Activated CD8-positive, alpha-beta memory T cell treated with anti-CD3 and anti-CD28 coated beads for 4 hours (primary cell): ENCODE measurements at places on chromosomes 11 and 22.

DNA sequence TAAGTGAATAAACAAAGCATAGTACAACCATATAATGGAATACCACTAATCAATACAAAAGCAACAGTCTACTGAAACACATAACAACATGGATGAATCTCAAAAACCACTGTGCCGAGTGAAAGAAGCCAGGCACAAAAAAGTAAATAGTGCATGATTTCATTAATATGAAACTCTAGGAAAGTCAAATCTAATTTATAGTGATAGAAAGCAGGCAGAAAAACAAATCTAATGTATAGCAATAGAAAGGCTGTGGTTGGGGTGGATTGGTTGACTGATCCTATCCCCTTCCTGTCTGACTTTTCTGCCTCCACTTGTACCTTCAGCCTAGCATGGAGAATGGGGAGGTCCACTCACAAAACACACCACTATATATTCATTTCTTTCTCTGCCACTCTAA is 115.4 kb downstream of the SERGEF start:
- no peak for DNase-seq

DNA sequence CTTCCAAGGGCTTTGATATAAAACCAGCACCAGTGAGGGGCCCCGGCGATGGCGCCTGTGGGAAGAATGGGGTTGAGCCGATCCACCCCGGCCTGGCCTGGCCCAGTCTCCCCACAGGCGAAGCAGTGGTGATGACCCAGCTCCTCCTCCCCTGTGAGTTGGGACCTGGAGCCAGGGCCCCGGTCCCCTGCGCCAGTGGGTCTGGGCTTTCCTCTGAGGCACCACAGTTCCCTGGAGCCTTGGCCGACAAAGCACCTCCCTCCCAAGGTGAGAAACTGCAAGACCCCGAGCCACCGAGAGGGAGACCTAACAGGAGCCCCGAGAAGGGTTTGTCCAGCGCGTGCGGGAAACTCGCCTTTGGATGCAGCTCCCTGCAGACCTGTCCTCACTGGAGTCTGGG is 942.9 kb downstream of the BRD1 start:
- no peak for DNase-seq

GRCh38 chr22:45475851-45476514 is 26.7 kb upstream of the FBLN1 start:
- DNase-seq = no peak

GRCh38 chr11:1592628-1593027 is 5.5 kb downstream of the KRTAP5-2 start:
- no peak for DNase-seq

GRCh38 chr11:32113200-32113919 is 22.5 kb downstream of the RCN1 start:
- no peak for DNase-seq
